ENCODE measurements at places on chromosomes 7 and 10. TPM values are rescaled to one million over a fixed set of nuclear protein-coding genes. Genes with fewer than 3 reads are reported as not detected.
A peak's percentile ranks its signal among the peaks of the same experiment; 100 is the strongest.

- no peaks in the 10 kb centered on the region for H3K36me3 ChIP-seq
- H3K4me1 ChIP-seq = peaks cover 29% of the 10 kb centered on the region
- DNase-seq = no peak
- no peaks in the 10 kb centered on the region for H3K27me3 ChIP-seq
- H3K27ac ChIP-seq = peak overlapping the region; percentile 87
Observed at GRCh38 chr10:29783201-29783947, 148.6 kb upstream of the SVIL start.

GRCh38 chr7:48691788-48692187, 232.6 kb upstream of the CDC14C start:
- H3K4me3 ChIP-seq = no peak overlapping the region
- H3K36me3 ChIP-seq = no peaks in the 10 kb centered on the region
- H3K27me3 ChIP-seq = no peaks in the 10 kb centered on the region
- no peaks in the 10 kb centered on the region for H3K4me1 ChIP-seq
- H3K27ac ChIP-seq = no peak overlapping the region

- no peaks in the 10 kb centered on the region for H3K27me3 ChIP-seq
- H3K4me1 ChIP-seq = no peaks in the 10 kb centered on the region
- no peak for DNase-seq
Observed at GRCh38 chr7:145434811-145435210, 599.0 kb upstream of the TPK1 start.

DNA sequence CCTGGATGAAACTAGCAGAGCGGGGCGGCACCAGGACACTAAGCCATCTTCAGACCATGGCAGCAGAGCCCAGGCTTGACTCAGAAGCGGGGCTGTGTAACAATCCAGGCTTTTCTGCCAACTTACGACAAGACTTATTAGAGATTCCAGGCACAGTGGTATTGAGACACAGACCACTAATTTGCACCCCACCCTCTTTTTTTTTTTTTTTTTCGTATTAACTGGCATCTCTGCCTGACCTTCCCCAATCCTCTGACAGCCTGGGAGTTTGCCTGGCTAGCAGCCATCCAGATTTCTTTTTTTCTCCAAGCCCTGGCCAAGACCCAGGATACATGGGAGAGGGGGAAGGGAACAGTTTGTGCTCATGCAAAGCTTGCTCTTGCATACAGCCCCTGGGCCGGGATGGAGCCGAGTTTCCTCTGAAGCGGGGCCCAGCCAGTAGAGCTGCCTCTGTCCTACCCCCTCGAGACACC, 182.4 kb downstream of the PLXNA4 start:
- no peaks in the 10 kb centered on the region for H3K27me3 ChIP-seq
- H3K27ac ChIP-seq = peak overlapping the region; percentile 54
- H3K4me1 ChIP-seq = no peaks in the 10 kb centered on the region
- no peak overlapping the region for H3K4me3 ChIP-seq
- DNase-seq = no peak
- no peaks in the 10 kb centered on the region for H3K36me3 ChIP-seq

DNA sequence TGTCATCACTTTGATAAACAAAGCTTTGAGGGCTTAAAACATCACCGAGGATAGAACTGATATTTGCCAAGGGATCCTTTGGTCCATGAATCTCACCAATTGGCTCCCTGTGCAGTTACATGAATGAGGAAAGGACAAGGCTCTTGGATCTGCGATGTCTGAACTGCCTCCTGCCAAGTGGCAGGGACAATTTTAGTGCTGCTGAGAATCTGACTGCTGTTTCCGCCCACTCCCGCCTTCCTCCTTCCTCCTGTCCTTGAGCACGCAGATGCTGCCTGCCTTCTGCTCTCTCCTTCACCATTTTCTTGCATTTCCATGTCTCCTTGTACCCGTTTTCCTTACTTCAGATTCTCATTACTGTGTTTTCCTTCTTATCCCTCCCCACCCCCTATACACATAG, 26.8 kb upstream of the ITPRID1 start:
- no peaks in the 10 kb centered on the region for H3K4me1 ChIP-seq
- no peaks in the 10 kb centered on the region for H3K27me3 ChIP-seq
- no peak overlapping the region for H3K4me3 ChIP-seq
- no peak for DNase-seq
- H3K36me3 ChIP-seq = no peaks in the 10 kb centered on the region
- H3K27ac ChIP-seq = no peak overlapping the region

DNA sequence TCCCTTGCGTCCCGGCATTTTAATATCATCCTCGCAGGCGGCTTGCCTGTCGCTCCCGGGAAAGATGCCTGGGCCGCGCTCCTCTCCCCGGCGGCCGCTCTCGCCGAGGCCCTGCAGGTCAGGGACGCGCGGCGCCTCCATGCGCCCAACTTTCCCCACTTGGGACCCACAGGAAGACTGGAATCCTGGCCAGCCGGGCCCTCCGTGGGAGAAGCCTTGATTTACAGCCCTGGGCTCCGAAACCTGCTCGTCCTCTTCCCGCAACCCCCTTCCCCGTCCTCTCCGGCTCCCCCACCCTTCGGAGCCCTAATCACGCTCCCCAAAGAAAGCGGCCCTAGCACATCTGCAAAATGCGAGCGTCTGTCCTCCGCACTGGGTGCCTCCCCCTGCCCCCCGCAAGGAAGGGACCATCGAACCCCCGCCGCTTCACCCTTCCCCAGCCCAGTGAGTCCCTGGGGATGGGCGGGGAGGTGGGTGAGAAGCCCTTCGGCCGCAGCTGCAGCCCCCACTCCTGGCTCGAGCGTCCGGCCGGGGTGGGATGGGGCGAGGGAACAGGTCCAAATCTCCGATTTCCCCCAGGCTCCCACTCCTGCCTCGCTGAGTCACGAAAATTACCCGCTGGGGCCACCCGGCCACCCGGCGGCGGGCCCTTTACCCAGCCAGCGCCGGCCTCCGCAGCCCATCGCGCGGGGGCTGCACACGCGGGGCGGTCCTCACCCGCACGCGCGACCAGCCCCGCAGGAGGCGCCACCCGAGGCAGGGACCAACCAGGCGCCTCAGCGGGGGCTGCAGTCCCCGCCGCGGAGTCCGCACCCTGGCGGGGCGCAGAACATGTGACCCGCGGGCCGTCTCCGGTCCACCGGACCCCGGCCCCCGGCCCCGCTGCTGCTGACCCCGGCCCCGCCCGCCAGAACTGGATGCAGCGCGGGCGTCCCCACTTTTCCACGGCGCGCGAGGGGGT, 695 bp downstream of the HSPA12A start:
- no peaks in the 10 kb centered on the region for H3K27me3 ChIP-seq
- H3K4me3 ChIP-seq = peak overlapping the region; percentile 97
- H3K4me1 ChIP-seq = no peaks in the 10 kb centered on the region
- peak; percentile 72 for DNase-seq

GRCh38 chr7:29562307-29562706, 1.3 kb upstream of the PRR15 start:
- H3K4me3 ChIP-seq = no peak overlapping the region
- no peaks in the 10 kb centered on the region for H3K27me3 ChIP-seq
- DNase-seq = no peak
- H3K27ac ChIP-seq = no peak overlapping the region
- H3K36me3 ChIP-seq = no peaks in the 10 kb centered on the region

- peak; percentile 98 for DNase-seq
- no peaks in the 10 kb centered on the region for H3K27me3 ChIP-seq
- peaks cover 14% of the 10 kb centered on the region for H3K36me3 ChIP-seq
- peak within 1 kb of the TSS; percentile 81 for H3K4me3 ChIP-seq
Observed at GRCh38 chr7:73578342-73579128, at the start of gene TBL2. Gene TBL2 (minus strand): TSS chr7:73578579. CDS start chr7:73578549, 30 bp downstream.

DNA sequence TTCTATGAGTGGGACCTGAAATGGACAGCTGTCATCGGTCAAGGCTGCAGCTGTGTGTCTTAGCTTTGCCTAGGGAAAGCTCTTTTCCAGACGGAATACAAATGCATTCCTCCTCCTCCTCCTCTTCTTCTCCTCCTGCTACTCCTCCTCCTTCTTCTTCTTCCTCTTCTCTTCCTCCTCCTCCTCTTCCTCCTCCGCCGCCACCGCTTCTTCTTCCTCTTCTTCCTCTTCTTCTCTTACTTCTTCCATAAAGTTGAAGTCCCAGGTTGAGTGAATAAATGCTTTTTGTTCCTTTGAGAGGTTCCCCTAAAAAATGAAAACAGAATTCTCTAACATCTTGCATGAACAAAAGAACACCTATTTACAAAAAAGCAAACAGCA, 28.7 kb downstream of the KLF6 start:
- peak; percentile 49 for DNase-seq
- H3K27me3 ChIP-seq = no peaks in the 10 kb centered on the region
- peak overlapping the region; percentile 62 for H3K27ac ChIP-seq
- no peak overlapping the region for H3K4me3 ChIP-seq
- peaks cover 5% of the 10 kb centered on the region for H3K4me1 ChIP-seq

SMKR1 gene
- not detected for total RNA-seq

DNA sequence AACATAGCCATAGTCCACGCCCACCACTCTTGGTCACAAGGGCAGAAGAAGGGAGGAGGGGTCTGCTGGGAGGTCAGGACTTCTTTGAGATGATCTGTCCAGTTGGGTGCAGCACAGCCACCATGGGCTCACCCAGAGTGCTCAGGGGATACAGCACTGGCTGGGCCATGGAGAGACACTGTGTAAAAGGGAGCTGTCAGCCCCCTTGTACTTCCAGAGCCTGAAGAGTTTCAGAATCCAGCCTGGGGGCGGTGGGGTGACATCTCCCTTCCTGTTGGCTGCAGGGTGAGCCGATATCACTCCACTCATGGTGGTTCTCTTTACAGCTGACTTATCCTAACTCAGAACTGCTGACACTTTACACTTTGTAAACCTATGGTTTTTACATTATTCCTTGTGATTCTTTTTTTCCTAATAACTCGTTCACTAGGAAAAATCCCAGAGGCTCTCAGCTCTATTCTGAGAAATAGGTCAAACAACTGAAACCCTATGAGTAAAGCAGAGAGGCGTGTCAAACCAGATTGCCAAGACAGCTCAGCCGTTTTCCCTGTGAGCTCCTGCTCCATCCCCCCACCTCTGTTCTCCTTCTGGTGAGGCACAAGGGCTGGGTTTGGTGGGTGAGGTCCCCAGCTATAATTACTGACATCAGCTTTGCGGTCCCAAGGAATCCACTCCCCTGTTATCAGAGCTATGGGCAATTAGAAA, 3.2 kb upstream of the MRPS24 start:
- H3K4me1 ChIP-seq = peaks cover 17% of the 10 kb centered on the region
- H3K27me3 ChIP-seq = no peaks in the 10 kb centered on the region
- H3K27ac ChIP-seq = peak overlapping the region; percentile 73
- peak; percentile 29 for DNase-seq

DNA sequence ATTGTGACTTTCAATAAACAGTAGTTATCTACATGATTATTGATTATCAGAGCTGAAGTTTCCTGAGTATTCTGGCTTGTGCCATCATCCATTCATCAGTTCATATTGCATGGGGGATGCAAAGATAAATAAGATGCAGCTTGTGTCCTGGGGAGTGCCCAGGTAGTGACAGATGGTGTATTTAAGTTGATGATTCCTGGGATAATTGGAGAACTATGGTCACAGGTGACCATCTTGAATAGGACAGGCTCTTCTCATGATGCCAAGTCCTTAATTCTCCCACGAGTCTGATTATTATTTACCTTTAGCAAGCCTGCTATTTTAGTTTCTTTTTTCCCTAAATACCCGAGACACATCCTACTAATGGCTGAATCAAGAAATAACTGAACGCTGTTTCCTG, 64.9 kb downstream of the PLPP4 start:
- no peaks in the 10 kb centered on the region for H3K36me3 ChIP-seq
- no peaks in the 10 kb centered on the region for H3K27me3 ChIP-seq
- H3K27ac ChIP-seq = no peak overlapping the region

DNA sequence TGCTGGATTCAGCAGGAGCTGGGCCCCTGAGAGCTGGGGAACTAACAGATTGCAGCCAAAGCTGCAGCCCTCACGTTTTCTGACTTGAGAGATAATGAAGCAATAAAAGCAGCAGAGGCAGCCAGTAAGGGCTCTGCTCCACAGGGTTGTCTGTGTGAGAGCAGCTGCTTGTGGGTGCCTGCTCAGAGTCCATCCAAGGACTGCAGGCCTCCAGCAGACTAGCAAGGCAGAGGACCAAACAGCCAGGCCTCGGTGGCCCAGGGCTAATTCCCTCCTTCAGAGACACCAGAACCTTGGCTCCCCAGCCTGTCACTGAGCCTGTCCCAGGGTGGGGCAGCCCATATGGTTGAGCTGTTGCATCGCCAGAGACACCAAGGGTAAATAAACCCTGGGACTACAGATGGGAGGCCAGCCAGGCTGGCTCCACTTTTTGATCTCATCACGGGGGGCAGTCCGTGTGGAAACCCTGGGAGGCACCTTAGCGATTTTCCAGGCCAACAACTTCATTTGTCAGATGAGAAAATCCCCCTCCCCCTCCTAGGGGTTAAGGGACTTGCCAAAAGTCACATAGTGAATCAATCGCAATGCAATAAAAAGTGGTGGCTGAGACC, 229.2 kb downstream of the WDR11 start:
- no peak overlapping the region for H3K27ac ChIP-seq
- no peaks in the 10 kb centered on the region for H3K27me3 ChIP-seq
- no peak overlapping the region for H3K4me3 ChIP-seq
- no peak for DNase-seq
- H3K4me1 ChIP-seq = no peaks in the 10 kb centered on the region

GRCh38 chr7:108652886-108653285, 83.2 kb downstream of the DNAJB9 start:
- no peaks in the 10 kb centered on the region for H3K27me3 ChIP-seq
- no peak overlapping the region for H3K4me3 ChIP-seq
- DNase-seq = no peak
- H3K27ac ChIP-seq = no peak overlapping the region

- no peaks in the 10 kb centered on the region for H3K4me1 ChIP-seq
- no peaks in the 10 kb centered on the region for H3K27me3 ChIP-seq
- no peak overlapping the region for H3K4me3 ChIP-seq
- H3K36me3 ChIP-seq = no peaks in the 10 kb centered on the region
- H3K27ac ChIP-seq = no peak overlapping the region
Observed at GRCh38 chr7:28228396-28228795, 47.8 kb upstream of the JAZF1 start.

UROS gene
- 38.1 TPM for total RNA-seq

SUN3 gene
- total RNA-seq = not detected

DNA sequence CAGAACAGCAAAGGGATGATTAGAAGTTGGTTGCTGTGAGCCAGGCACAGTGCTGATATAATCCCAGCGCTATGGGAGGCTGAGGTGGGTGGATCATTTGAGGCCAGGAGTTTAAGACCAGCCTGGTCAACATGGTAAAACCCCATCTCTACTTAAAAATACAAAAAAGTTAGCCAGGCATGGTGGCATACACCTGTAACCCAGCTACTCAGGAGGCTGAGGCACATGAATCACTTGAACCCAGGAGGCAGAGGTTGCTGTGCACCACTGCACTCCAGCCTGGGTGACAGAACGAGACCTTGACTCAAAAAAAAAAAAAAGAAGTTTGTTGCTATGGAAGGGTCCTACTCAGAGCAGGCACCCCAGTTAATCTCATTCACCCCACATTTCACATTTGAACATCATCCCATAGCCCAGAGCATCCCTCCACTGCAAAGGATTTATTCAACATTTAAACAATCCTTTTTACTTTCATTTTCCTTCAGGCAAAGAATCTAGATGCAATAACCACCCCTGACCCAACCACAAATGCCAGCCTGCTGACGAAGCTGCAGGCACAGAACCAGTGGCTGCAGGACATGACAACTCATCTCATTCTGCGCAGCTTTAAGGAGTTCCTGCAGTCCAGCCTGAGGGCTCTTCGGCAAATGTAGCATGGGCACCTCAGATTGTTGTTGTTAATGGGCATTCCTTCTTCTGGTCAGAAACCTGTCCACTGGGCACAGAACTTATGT, 4.1 kb downstream of the IL6 start:
- H3K27me3 ChIP-seq = no peaks in the 10 kb centered on the region
- H3K4me3 ChIP-seq = peak overlapping the region; percentile 12
- no peak overlapping the region for H3K27ac ChIP-seq
